ENCODE measurements at places on chromosomes 11 and 22.
A peak's percentile ranks its signal among the peaks of the same experiment; 100 is the strongest.

GRCh38 chr22:23531283-23531956, 48.7 kb downstream of the IGLL1 start:
- no peak overlapping the region for H3K4me3 ChIP-seq
- H3K27me3 ChIP-seq, result no peaks in the 10 kb centered on the region
- peaks cover 16% of the 10 kb centered on the region for H3K4me1 ChIP-seq
- no peaks in the 10 kb centered on the region for H3K36me3 ChIP-seq

- no peaks in the 10 kb centered on the region for H3K36me3 ChIP-seq
- no peaks in the 10 kb centered on the region for H3K27me3 ChIP-seq
- H3K4me1 ChIP-seq, result peaks cover 5% of the 10 kb centered on the region
- DNase-seq, result no peak
- no peak overlapping the region for H3K27ac ChIP-seq
Measured at GRCh38 chr11:35148163-35148837, 9.3 kb downstream of the CD44 start.

GRCh38 chr11:108751444-108751843, 86.6 kb downstream of the DDX10 start:
- H3K27ac ChIP-seq, result no peak overlapping the region
- H3K4me3 ChIP-seq, result no peak overlapping the region
- H3K4me1 ChIP-seq, result no peaks in the 10 kb centered on the region
- no peaks in the 10 kb centered on the region for H3K27me3 ChIP-seq
- DNase-seq, result no peak

GRCh38 chr11:46254133-46254491, 23.4 kb upstream of the CREB3L1 start:
- no peaks in the 10 kb centered on the region for H3K27me3 ChIP-seq
- peaks cover under 1% of the 10 kb centered on the region for H3K4me1 ChIP-seq
- no peak for DNase-seq
- no peak overlapping the region for H3K4me3 ChIP-seq
- no peaks in the 10 kb centered on the region for H3K36me3 ChIP-seq

DNA sequence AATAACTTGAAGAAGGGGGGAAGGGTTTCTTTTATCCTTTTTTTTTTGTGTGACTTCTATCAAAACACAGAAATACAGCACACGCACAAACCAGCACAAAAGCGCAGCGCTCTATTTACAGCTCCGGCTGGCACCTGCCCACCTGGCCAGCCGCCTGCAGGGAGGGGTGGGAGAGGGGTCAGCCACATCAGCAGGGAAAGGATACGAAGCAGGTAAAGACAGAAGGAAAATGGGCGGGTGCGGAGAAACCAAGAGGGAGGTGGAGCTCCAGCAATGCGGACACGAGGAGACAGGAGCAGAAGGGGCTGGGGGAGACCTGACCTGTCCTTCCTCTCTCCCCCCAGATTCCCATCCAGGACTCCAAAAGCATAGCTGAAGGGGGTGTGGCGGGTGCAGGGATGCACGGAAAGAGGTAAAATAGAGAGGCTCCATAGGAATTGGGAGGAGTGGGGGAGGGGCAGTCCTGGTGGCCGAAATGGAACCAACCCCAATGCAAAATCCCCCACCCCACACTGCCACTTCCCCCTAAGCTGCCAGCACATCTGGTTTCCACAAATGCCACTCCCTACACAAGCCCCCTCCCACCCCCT, 14.1 kb downstream of the CXCR5 start:
- H3K4me1 ChIP-seq, result peaks cover 16% of the 10 kb centered on the region
- H3K27me3 ChIP-seq, result no peaks in the 10 kb centered on the region
- H3K36me3 ChIP-seq, result peaks cover 32% of the 10 kb centered on the region
- no peak for DNase-seq
- no peak overlapping the region for H3K27ac ChIP-seq
- H3K4me3 ChIP-seq, result no peak overlapping the region

GRCh38 chr11:64288353-64288750, 2.7 kb downstream of the GPR137 start:
- H3K36me3 ChIP-seq, result no peaks in the 10 kb centered on the region
- peaks cover 31% of the 10 kb centered on the region for H3K27me3 ChIP-seq
- H3K27ac ChIP-seq, result no peak overlapping the region
- H3K4me3 ChIP-seq, result no peak overlapping the region

DNA sequence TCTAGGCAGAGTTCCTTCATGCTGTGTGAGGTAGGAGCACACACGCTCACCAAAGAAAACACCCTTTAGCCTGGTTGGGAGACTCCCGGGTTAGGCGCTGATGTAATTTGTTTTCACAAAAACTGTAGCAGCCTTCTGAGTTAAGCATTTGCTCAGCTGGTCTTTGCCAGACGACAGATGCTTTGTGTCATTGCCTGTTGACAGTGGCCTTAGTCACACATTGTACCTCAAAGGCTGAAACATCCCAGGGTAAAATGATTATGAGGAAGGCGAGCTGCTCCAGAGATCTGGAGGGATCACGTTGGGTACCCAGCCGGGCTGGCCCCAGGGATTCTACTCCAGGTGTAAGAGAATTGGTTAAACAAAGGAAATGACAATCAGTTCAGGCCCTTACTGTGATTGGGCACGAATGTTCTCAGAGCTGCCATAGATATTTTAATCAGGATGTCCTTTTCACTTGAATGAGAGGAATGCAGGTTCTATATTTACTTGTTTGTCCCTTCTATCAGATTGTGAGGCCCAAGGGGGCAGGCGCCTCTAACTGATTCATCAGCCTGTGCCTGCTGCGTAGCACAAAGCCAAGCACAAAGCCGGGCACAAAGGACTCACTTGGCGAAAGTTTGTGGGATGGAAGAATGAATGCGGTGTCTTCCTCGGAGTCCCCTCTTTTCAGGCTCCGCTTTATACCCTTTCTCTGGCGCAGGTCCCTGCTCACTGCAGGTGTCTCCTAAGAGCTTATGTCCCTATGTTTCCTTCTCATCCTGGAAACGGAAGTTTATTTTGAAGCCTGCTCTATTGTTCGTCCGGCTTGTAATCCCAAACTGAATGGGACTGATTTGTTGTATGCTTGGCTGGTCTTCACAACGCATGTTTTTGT, 47.1 kb downstream of the ADM start:
- H3K4me3 ChIP-seq, result no peak overlapping the region
- DNase-seq, result peak; percentile 97
- peaks cover 4% of the 10 kb centered on the region for H3K4me1 ChIP-seq
- H3K27ac ChIP-seq, result peak overlapping the region; percentile 50
- no peaks in the 10 kb centered on the region for H3K27me3 ChIP-seq
- H3K36me3 ChIP-seq, result no peaks in the 10 kb centered on the region

- DNase-seq, result no peak
- no peaks in the 10 kb centered on the region for H3K36me3 ChIP-seq
- no peaks in the 10 kb centered on the region for H3K27me3 ChIP-seq
Measured at GRCh38 chr11:113488931-113489351, 13.7 kb upstream of the DRD2 start.

- no peaks in the 10 kb centered on the region for H3K36me3 ChIP-seq
- no peak overlapping the region for H3K27ac ChIP-seq
- no peaks in the 10 kb centered on the region for H3K27me3 ChIP-seq
Measured at GRCh38 chr11:91394727-91395414, 829.7 kb upstream of the FAT3 start.

- H3K36me3 ChIP-seq, result peaks cover 17% of the 10 kb centered on the region
- H3K4me3 ChIP-seq, result peak within 1 kb of the TSS; percentile 67
- H3K27ac ChIP-seq, result no peak within 1 kb of the TSS
- no peaks in the 10 kb centered on the region for H3K27me3 ChIP-seq
Measured at GRCh38 chr22:46296257-46297150, at the start of gene GTSE1. Gene GTSE1 (plus strand): TSS chr22:46296870. CDS start chr22:46297401, 531 bp downstream.

DNA sequence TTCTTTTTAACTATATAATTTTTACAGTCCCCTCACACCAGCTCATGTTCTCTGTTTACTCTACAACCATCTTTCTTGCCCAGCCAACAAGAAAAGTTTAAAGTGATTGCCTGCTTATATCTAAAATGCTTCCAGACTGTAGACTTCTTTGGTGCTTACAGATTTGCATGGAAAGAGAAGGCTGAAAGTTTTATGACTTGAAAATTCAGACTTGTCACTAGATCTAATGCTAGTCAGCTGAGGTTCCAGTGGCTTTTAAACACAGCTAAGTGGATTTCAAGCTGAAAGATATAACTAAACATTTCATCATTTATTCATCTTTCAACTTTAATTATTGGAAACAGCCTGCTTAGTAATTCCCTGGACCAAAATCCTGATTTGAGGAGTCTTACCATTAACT, 178.4 kb downstream of the NAV2 start:
- H3K27me3 ChIP-seq, result no peaks in the 10 kb centered on the region
- no peak for DNase-seq
- H3K27ac ChIP-seq, result no peak overlapping the region

- H3K4me1 ChIP-seq, result no peaks in the 10 kb centered on the region
- no peaks in the 10 kb centered on the region for H3K36me3 ChIP-seq
- no peak overlapping the region for H3K27ac ChIP-seq
- DNase-seq, result no peak
Measured at GRCh38 chr22:47155912-47156311, 393.5 kb downstream of the TBC1D22A start.

DNA sequence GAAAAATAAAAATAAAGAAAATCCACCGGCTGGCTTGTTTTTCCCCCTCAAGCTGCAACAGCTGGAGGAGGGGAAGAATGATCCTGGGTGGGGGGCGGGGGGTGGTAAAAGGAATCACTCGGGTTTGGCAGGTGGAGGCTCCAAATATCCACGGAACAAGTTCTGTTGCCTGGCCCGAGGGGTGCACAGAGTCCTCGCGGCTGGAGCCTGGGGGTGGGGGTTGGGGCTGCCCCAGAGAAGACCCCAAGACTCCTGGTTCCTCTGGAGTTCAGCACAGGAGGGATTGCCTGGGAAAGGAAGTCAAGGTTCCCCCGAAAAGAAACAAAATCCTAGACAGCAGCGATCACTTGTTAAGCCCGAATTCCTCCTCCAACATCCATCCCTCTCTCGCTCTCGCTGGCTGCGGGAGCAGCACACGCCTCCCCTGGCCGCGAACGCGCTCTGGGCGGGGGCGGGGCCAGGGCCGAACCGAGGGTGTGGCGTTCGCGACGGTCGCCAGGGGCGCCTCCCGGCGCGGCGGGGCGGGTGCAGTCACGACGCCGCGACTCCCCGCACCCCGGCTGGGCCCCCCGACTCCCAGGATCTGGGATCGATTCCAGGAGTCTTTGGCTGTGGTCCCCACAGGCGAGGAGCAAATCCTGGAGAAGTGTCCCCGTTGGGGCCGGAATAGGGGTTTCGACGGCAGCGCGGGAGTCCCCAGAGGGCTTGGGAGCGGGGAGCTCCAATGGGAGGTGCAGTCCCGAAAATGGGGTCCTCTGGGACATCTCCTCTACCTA, at the start of gene KCNA4:
KCNA4 (minus strand) TSS at position 443 of the 776 bp plus-strand sequence. CDS start 4,352 bp downstream, outside the sequence.
- no peak for DNase-seq
- H3K4me3 ChIP-seq, result peak within 1 kb of the TSS; percentile 15
- H3K27ac ChIP-seq, result no peak within 1 kb of the TSS
- H3K27me3 ChIP-seq, result peaks cover 74% of the 10 kb centered on the region
- H3K4me1 ChIP-seq, result no peaks in the 10 kb centered on the region
- no peaks in the 10 kb centered on the region for H3K36me3 ChIP-seq

All from iPS DF 6.9 (cell line).